ENCODE measurements at places on chromosomes 2 and 18.

GRCh38 chr2:45117383-45117782 is 108.1 kb upstream of the SIX2 start:
- H3K27ac ChIP-seq = no peak overlapping the region
- no peaks in the 10 kb centered on the region for H3K27me3 ChIP-seq
- no peaks in the 10 kb centered on the region for H3K36me3 ChIP-seq
- no peak overlapping the region for H3K4me3 ChIP-seq

DNA sequence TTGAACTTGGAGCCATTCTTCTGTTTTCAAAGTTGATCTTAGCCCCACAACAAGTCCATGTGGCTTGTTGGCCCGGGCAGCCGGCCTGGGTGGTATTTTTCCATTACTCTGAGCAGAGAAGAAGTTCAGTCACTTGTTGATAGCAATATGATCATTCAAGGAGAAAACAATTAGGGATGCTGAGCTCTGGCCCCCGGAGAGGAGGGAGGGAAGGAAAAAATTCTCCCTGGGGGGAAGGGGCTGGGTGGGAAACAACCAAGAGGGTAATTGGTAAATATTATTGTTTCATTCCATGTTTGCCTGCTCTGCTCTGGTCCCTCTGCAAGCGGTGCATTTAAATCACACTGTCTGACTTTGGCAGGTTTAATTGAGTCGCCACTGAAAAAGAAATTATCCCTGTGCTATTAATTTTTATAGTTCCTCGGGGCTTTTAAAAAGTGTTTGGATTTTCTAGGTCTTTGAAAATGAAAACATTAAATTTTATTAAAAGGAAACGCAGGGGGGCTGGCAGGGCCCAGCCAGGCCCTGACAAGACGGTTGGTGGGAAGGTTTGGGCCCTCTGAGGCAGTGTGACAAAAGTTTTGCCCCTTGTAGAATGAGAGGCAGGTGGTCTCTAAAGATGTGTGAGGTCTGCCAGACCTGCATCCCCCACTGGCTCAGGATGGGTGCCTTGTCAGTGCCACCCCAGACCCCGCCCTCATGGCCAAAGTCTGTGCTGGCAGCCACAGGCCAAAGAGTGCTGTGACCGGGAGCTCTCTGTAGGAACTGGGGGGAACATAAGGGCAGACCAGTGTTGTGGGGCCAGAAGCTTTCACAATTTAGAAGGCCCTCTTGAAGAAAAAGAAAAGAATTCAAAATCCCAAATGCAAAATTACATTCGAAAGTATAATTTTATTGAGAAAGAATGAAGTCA is 52.5 kb upstream of the SLC14A2 start:
- DNase-seq = no peak
- H3K27me3 ChIP-seq = no peaks in the 10 kb centered on the region

DNA sequence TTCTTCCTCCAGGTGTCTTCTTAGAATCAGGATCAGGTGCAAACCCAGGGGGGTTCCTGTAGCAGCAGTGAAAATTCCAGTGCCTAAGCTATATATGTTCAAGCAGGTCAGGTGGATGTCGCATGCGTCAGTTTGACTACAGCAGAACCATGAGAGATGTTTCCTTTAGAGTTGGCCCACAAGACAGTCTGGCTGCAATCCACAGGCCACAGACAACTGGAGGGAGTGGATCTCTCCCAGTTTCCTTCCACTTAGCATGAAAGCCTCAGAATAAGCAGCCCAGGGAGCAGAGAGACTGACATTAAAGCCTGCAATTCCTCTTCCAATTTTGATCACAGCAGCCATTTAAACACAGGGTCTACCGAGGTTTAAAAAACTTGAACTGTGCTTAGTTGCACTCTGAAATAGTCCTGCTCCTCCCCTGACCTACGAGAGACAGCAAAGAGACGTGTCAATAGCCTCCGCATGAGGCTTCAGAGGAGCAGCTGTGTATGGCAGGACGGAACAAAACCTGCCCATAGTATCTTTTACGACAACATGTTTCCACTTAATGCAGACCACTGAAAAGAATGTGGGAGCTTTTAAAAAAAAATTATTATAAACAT is 988 bp upstream of the KCNE4 start:
- no peak overlapping the region for H3K27ac ChIP-seq
- DNase-seq = no peak
- no peak overlapping the region for H3K4me3 ChIP-seq

- no peaks in the 10 kb centered on the region for H3K27me3 ChIP-seq
- no peak for DNase-seq
- H3K36me3 ChIP-seq = no peaks in the 10 kb centered on the region
- no peak overlapping the region for H3K27ac ChIP-seq
- no peak overlapping the region for H3K4me3 ChIP-seq
Observed at GRCh38 chr2:39523308-39524044, 86.4 kb upstream of the MAP4K3 start.

DNA sequence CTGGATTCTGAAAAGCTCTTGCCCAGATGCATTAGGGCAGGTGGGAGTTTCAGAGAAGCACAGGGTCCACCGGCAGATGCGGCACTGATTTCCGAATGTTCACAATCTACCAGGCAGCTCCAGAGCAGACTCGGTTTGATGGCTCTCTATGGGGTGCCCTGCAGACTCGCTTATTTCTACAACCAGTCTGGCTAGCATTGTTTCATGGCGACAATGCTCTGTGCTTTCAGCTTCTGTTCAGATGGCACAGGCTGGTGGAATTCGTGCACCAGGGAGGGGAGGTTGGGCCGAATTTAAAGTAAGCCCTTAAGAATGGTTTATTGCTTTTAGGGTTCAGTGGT is 9.9 kb downstream of the MYT1L start:
- no peaks in the 10 kb centered on the region for H3K36me3 ChIP-seq
- no peak for DNase-seq
- H3K27me3 ChIP-seq = no peaks in the 10 kb centered on the region
- H3K27ac ChIP-seq = no peak overlapping the region

DNA sequence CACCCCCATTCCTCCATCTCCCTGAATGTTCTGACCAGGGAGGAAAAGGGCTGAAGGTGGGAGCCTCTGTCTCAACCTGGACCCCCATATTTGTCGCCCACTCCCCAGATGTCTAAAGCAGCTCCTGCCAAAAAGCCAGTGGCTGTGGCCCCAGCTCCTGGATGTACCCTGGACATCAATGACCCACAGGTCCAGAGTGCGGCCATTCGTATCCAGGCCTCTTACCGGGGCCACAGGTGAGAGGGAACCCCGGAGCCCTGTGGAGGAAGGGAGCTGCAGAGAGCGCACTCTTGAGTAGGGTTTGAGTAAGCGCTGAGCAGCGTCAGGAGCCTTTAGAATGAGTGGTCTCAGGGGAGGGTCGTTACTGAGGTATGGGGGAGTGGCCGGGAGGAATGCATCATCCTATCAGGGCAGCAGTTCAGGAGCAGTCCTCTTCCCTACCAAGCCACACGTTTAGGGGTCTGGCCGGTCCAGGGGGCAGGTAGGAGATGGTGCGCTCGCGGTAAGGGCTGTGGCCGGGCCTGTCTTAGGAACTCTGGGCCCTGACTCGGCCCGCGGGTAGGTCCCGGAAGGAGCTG is 2.4 kb upstream of the GMPPA start:
- no peaks in the 10 kb centered on the region for H3K27me3 ChIP-seq
- no peak overlapping the region for H3K27ac ChIP-seq
- no peaks in the 10 kb centered on the region for H3K4me1 ChIP-seq
- no peaks in the 10 kb centered on the region for H3K36me3 ChIP-seq
- no peak for DNase-seq

DNA sequence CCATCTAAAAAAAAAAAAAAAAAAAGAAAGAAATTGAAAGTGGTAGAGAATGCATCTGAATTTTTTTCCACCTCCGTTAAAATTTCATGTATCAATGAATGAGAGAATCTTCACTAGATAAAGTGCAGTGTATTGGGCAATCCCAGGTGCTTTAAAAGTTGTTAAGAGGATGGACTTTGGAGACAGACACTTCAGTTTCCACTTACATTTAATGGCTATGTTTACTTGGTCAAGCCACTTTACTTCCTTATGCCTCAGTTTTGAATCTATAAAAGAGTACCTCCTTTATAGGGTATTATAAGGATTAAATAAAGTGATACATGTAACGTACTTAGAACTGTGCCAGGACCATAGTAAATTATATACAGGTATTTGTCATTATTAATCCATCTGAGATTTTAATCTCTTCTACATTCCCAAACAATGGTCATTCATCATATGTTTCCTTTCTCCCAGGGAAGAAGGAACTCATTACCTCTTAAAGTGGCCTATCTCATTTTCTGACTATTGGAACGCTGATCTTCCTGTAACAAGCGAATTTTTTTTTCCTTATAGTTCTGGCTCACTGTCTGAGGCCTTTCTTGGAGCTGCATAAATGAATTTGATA is 29.1 kb upstream of the TANK start:
- no peaks in the 10 kb centered on the region for H3K36me3 ChIP-seq
- H3K4me1 ChIP-seq = peaks cover 7% of the 10 kb centered on the region
- DNase-seq = no peak
- no peak overlapping the region for H3K27ac ChIP-seq
- no peaks in the 10 kb centered on the region for H3K27me3 ChIP-seq

- H3K36me3 ChIP-seq = no peaks in the 10 kb centered on the region
- no peaks in the 10 kb centered on the region for H3K27me3 ChIP-seq
- DNase-seq = no peak
- H3K27ac ChIP-seq = no peak overlapping the region
Observed at GRCh38 chr2:207061181-207061580, 104.6 kb downstream of the KLF7 start.

DNA sequence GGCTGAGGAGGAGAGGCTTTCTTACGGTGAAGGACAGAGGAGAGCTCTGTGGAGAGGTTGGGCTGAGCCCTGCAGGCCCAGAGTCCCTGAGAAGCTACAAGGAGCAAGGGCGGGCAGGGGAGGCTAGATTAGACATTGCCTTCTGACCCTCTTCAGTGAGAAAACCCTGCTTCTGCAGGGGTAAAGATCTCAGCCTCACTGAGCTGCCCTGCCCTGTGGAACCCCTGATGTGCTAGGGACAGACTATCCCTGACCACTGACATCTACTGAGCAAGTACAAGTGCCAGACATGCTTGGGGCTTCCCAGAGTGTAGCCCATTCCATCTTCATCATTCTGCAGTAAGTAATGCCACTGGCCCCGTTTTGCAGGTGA is 111.5 kb downstream of the CYP26B1 start:
- no peak overlapping the region for H3K4me3 ChIP-seq
- no peaks in the 10 kb centered on the region for H3K27me3 ChIP-seq
- no peak overlapping the region for H3K27ac ChIP-seq
- no peak for DNase-seq

DNA sequence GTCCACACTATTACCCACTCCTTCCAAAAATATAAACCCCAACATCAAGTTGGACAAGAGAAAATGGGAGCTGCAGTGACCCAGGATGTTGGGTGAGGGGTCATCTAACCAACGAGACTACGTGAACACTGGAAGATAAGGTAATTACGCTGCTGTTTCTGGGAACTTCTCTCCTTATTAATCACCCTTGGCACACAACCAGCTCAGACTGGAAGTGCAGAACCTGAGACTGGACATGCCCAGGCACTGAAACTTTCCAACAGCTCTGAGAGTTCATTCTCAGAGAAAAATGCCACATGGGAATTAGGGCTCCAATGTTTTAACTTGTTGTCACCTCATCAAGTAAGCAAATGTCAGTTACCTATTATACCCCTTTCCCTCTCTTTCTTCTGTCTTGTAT is 135.3 kb downstream of the CCDC148 start:
- peaks cover 7% of the 10 kb centered on the region for H3K4me1 ChIP-seq
- no peaks in the 10 kb centered on the region for H3K36me3 ChIP-seq
- no peak for DNase-seq
- H3K4me3 ChIP-seq = no peak overlapping the region

DNA sequence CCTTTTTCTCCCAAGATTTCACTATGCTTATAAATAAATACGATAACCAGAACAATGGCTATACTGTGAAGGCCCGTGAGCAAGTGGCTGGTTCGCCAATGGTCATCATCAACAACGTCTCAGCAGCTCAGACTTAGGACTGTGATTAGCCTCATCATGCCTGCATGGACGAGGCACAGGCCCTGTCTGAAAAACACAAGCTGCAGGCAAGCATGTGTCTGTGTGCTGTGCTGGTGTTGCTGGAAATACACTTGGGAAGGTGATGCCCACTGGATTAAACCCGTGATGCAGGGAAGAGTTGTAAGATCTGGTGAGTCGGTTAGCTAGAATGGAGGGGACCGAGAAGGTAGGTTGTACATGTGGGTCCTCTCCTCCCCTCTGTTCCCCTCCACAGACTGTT is 111.5 kb upstream of the EPC2 start:
- H3K27ac ChIP-seq = no peak overlapping the region
- H3K36me3 ChIP-seq = no peaks in the 10 kb centered on the region
- DNase-seq = no peak
- H3K4me3 ChIP-seq = no peak overlapping the region
- no peaks in the 10 kb centered on the region for H3K27me3 ChIP-seq
- no peaks in the 10 kb centered on the region for H3K4me1 ChIP-seq

- no peak overlapping the region for H3K27ac ChIP-seq
- H3K36me3 ChIP-seq = no peaks in the 10 kb centered on the region
- H3K4me1 ChIP-seq = no peaks in the 10 kb centered on the region
- DNase-seq = no peak
- H3K27me3 ChIP-seq = no peaks in the 10 kb centered on the region
Observed at GRCh38 chr2:181300600-181301291, 156.4 kb upstream of the ITGA4 start.

GRCh38 chr2:8370258-8370802 is 311.5 kb upstream of the ID2 start:
- no peaks in the 10 kb centered on the region for H3K36me3 ChIP-seq
- no peak overlapping the region for H3K27ac ChIP-seq
- H3K27me3 ChIP-seq = no peaks in the 10 kb centered on the region
- no peak for DNase-seq
- H3K4me3 ChIP-seq = no peak overlapping the region
- no peaks in the 10 kb centered on the region for H3K4me1 ChIP-seq

GRCh38 chr2:229836847-229837246 is 85.0 kb downstream of the TRIP12 start:
- no peak overlapping the region for H3K27ac ChIP-seq
- no peaks in the 10 kb centered on the region for H3K27me3 ChIP-seq
- no peaks in the 10 kb centered on the region for H3K36me3 ChIP-seq
- no peak overlapping the region for H3K4me3 ChIP-seq

DNA sequence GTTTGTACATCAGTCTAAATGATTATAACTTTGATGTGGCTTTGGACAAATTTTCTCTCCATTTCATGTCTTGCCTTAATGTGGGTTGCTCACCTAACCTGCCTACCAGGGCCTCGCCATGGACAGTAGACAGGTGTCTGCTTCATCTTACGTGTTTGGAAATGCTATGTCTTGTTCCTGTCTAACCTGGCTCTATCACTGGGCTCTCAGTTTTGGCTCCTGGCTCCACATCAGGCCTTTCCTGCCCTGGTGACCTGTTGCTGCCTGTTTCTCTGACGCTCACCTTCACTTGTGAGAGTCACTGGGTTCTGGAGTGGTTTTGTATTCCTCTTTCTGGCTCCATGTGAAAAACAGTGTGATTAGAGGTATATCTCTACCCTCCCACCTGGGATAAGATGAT is 65.9 kb downstream of the PHLPP1 start:
- no peaks in the 10 kb centered on the region for H3K27me3 ChIP-seq
- no peak for DNase-seq

GRCh38 chr2:98149333-98149697 is 62.3 kb downstream of the VWA3B start:
- no peaks in the 10 kb centered on the region for H3K4me1 ChIP-seq
- DNase-seq = peak; percentile 40

GRCh38 chr2:75560768-75561565 is at the start of gene EVA1A:
Gene EVA1A (minus strand): TSS chr2:75560939. CDS start chr2:75518140, 42,799 bp downstream.
- H3K27me3 ChIP-seq = no peaks in the 10 kb centered on the region
- H3K4me1 ChIP-seq = no peaks in the 10 kb centered on the region
- peak within 1 kb of the TSS; percentile 82 for H3K27ac ChIP-seq
- DNase-seq = peak; percentile 36

Measured in breast epithelium (tissue), 4 donors.